HS-5 (cell line): ENCODE measurements at places on chromosomes 5 and 9.

DNA sequence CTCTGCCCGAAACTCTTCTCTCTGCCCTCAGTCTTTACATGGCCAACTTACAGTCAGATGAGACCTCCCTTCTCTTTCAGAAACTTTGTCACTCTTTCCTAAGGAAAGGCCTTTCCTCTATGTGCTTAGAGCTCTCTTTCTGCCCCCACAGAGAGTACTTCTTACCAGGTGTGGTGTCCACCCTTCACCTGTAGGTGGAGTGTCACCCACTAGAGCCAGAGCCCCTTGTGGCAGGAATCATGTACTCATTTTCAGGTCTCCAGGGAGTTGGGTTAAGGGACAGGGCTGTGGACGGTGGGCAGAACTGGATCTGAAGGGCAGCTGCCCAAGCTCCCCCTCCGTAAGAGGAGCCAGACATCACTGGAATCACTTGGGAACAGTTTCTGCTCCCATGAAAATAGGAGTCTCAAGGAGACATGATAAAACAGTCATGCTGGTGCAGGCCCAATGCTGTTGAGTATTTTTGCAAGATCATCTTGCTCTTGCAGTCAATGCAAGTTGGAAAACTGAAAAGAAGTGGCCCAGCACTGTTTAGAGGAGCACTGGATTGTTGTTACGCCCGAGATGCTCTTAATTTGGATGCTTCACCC lies 436.7 kb downstream of the ZSWIM6 start:
- peak; percentile 3 for DNase-seq

DNA sequence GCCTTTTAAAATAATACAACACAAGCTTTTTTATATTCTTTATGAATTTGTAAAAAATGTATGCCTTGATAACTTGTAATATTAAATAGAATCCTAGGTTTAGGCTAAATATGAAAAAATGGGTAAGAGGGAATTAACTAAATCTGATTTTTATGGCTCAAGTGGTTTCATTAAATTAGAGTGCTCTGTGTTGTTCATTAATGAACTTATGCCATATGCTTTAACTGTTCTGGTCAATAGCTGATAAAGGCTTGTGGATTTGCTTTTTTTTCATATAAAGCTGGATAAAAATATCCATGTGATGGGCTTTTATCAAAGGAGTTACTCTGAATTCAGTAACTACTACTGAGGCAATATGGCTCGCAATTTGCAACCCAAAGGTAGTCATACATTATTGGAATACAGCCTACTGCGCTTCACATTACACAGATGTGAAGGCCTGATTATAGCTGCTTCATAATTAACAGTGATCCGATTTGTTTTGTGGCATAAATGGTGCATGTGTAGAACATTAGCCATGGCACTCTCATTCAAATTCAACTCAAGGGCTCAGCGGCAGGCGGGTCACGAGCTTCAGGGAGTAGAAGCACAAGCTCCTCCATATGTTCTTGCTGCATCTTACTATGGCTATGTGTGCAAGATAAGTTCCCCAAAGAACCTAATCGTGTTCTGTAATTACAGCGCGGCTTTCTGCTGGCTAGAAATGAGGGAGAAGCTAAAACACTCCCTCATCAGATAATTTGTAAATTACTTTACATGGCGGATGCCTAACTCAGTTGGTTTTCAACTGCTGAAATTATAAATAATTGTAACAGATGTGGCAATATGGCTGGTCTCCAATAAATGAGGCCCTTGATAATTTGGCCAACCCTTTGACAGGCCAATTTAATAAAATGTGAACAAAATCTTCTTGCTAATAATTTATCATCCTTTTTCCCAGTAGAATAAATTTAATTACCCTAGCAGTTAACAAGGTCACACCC lies 188.3 kb downstream of the CNTLN start:
- DNase-seq: no peak

- DNase-seq: no peak
Observed at GRCh38 chr5:35561396-35561795, 56.3 kb upstream of the SPEF2 start.

- no peak for DNase-seq
Observed at GRCh38 chr9:96015876-96016686, 140.6 kb downstream of the ERCC6L2 start.

DNA sequence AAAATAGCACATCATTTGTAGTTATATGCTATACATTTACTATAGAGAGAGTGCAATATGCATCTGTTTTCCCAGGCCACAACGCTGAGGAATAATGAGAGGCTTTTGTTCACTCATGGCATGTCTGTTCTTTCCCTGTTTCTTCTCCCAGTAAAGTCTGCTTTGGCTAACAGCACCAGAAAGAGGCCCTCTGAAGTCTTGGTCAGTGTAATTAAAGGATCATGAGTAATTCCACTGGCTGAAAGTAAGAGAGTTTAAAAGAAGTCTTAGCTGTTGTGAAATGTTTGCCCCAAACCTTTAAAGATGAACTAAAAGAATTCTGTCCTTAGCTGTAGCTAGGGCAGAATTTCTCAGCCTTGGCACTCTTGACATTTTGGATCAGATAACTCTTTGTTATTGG lies 228.8 kb downstream of the TLE4 start:
- DNase-seq: no peak

GRCh38 chr5:167918184-167918812 lies 373.1 kb upstream of the WWC1 start:
- DNase-seq: no peak

DNA sequence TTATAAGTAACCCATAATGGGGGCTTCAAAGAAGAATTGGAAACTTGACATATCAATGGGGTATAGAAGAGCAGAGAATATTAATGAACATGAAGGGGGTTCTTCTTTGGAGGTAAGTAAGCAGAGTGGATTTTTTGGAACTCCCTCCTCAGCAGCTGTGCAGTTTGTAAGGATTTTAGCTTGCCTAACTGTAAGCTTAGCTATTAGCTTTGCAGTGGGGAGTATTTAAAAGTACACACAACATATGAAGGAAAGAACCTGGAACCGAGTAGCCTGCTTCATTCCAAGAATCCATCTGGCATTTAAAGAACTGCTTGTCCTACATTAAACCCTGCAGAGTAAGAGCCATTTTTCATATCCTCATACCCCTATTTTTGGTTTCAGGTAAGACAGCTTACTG lies 2.2 kb upstream of the PBX3 start:
- no peak for DNase-seq

DNA sequence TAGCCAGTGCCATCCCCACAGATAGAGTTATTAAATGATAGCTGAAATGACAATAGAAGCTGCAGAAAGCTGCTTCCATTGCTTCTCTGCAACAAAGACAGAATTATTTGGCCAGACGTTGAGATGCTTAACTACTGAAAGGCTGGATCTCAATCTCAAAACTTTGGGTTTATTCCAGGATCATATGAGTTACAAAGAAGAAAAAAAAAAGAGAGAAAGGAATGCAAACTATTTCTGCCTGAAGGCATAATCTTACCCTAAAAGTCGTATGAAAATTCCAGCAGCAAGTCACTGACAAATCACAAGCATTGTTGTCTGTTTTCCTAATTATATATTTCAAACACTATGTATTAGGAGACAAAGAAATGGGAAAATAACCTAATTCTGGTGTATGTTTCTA lies 12.8 kb upstream of the TYRP1 start:
- DNase-seq: no peak

GRCh38 chr9:94668418-94668927 lies 29.2 kb upstream of the FBP1 start:
- no peak for DNase-seq
